Activated T-cell treated with anti-CD3 and anti-CD28 coated beads, Interleukin-2, amount 50 U/mL, for 48 hours (primary cell): ENCODE measurements at places on chromosomes 1 and 21.
A peak's percentile ranks its signal among the peaks of the same experiment; 100 is the strongest.

DNA sequence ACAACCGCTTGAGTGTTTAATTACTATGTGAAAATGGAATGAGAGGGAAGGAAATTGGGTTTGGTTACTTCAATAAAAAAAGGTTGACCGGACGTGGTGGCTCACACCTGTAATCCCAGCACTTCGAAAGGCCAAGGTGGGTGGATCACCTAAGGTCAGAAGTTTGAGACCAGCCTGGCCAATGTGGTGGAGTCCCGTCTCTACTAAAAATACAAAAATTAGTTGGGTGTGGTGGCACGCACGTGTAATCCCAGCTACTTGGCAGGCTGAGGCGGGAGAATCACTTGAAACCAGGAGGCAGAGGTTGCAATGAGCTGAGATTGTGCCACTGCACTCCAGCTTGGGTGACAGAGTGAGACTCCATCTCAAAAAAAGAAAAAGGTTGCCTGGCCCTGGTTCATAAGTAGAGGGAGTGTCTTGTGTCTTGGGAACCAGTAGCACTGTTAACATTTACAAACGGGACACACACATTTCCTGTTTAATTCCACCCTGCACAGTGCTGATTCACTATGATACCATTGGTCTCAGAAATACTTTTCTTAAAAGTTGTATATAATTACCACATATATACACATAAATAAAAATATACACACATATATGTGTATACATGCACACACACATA lies 27.6 kb upstream of the CLDN14 start:
- no peak for DNase-seq

DNA sequence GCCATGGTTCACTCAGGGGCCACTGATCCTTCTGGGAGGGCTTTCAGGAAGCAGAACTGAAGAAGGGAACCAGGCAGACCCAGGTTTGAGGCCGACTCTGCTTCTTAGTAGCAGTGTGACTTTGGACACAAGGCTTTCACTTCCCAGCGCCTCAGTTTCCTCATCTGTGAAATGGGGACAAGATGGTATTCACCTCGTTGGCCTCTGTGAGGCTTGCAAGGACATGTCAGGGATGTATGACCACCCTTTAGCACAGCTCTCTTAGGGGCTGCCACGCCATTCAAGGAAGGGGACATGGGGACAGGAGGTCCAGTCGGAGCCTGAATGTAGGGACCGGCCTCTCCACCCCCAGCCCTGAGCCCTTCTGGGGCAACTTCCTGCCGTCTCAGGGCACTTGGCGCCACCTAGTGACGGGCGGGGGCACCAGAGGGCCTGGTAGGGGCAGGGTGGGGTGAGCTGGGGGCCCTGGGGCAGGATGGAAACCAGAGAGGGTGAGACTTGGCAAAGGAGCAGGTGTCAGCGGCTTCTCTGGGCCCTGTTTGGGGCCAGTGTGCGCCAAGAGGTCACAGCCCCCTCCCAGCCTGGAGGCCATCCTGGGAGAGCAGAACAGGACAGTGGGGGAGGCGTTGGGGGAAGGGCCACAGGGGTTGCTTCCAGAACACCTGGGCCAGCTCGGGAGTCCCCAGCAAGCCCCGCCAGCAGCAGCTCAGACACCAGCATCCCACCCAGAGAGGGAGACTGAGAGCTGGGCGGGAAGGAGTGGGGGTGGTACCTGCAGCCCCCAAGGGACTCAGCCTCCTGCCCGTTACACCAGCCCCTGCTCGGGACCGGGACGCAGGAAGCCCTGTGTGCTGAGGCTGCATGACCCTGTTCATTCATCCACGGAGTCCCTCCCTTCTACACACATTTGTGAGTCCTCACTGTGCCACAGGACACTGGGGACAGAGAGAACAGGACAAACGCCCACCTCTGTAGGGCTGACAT lies 102.5 kb upstream of the TARDBP start:
- peak; percentile 84 for DNase-seq

DNA sequence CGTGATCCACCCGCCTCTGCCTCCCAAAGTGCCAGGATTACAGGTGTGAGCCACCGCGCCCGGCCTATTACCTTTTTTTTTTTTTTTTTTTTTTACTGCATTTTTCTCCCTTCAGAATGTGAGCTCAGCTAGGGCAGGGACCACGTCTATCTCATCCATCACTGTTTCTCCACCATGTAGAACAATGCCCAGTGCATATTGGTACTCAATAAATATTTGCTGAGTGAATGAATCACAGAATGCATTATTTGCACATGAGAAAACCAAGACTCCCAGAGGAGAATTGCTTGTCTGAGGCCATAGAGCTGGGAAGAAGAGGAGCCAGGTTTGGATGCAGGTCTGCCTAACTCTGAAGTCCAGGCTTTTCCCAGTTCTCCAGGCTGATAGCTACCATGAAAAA lies 8.2 kb upstream of the SLC9A1 start:
- no peak for DNase-seq

GRCh38 chr1:236785477-236785876 lies 9.6 kb upstream of the MTR start:
- DNase-seq = no peak

GRCh38 chr1:224510880-224511645 lies 76.5 kb upstream of the WDR26 start:
- DNase-seq = no peak

DNA sequence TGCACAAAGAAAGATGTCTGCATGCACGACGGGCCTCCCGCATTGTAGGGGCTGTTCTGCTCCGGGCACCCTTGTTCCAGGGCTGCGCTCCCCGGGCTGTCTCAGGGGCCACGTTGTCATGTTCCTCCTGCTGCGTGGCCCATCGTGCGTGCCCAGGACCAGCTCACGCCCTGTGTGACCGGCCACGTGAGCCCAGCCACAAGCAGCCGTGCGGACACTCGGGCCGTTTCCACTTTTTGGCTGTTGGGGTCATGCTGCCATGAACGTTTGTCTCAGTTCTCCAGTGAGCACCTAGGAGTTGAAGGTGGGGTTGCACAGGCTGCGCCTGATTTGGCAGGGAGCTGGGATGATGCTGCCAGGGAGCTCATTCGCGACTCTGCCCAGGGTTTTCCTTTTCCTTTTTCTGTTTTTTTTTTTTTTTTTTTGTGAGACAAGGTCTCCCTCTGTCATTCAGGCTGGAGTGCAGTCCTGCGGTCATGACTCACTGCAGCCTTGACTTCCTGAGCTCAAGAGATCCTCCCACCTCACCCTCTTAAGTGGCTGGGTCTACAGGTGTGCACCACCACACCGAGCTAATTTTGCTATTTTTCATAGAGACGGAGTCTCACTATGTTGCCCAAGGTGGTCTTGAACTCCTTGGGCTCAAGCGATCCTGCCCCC lies 17.4 kb downstream of the PDXK start:
- no peak for DNase-seq
